ENCODE measurements at places on chromosomes 4 and X.

DNA sequence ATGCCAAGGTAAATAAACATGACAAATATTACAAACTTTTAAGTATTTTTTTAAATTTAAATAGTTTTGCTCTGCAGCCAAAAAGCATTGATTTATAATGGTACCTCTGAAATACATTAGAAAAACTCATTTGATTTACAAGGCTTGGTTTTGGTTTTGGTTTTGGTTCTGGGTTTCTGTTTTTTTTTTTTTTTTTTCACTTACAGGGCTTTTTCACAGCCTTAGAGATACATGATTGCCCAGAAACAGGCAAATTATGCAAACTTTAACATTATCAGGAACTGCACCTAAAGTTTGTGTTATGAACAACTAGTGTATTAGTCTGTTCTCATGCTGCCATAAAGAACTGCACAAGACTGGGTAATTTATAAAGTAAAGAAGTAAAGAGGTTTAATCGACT is 196.4 kb upstream of the DDX53 start:
- H3K27ac ChIP-seq = no peak overlapping the region
- DNase-seq = no peak
- H3K4me3 ChIP-seq = no peak overlapping the region

- DNase-seq = no peak
- H3K4me1 ChIP-seq = no peaks in the 10 kb centered on the region
- no peak overlapping the region for H3K27ac ChIP-seq
- H3K4me3 ChIP-seq = no peak overlapping the region
- no peaks in the 10 kb centered on the region for H3K36me3 ChIP-seq
These were observed 10.2 kb upstream of the CASK start for GRCh38 chrX:41933546-41933945.

GRCh38 chr4:26609391-26609790 is 25.5 kb downstream of the TBC1D19 start:
- no peaks in the 10 kb centered on the region for H3K27me3 ChIP-seq
- H3K4me1 ChIP-seq = no peaks in the 10 kb centered on the region
- no peak overlapping the region for H3K4me3 ChIP-seq
- H3K36me3 ChIP-seq = no peaks in the 10 kb centered on the region
- no peak for DNase-seq

- no peaks in the 10 kb centered on the region for H3K27me3 ChIP-seq
- H3K4me3 ChIP-seq = no peak overlapping the region
- DNase-seq = no peak
- H3K4me1 ChIP-seq = no peaks in the 10 kb centered on the region
- H3K36me3 ChIP-seq = no peaks in the 10 kb centered on the region
- no peak overlapping the region for H3K27ac ChIP-seq
These were observed 163.4 kb downstream of the FBXW7 start for GRCh38 chr4:152372444-152372843.

- H3K4me3 ChIP-seq = no peak overlapping the region
- no peaks in the 10 kb centered on the region for H3K27me3 ChIP-seq
- H3K36me3 ChIP-seq = no peaks in the 10 kb centered on the region
- DNase-seq = no peak
- H3K27ac ChIP-seq = no peak overlapping the region
These were observed 209.1 kb upstream of the ANXA10 start for GRCh38 chr4:167883266-167883665.

DNA sequence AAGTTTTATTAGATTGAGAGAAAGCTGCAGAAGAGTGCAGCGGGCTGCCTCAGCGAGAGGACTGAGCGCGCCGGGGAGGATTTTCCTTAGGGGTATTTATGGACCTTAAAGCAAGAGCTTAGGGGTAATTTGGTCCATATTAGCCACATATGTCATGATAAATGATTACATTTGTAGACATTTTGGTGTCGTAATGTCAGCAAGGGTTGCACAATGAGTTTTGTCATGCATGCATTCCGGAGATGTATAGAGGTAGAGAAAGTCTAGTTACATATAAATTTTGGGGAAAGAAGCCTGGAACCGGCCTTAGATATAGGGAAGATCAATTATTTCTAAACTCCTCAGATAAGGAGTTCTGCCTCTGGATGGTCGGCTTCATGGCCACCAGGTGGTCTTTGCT is 10.0 kb downstream of the MGST2 start:
- no peaks in the 10 kb centered on the region for H3K27me3 ChIP-seq
- H3K36me3 ChIP-seq = no peaks in the 10 kb centered on the region
- H3K4me1 ChIP-seq = peaks cover 5% of the 10 kb centered on the region
- DNase-seq = no peak

GRCh38 chrX:30309139-30309571 is at the start of gene NR0B1:
NR0B1 (minus strand) TSS chrX:30309390; CDS start chrX:30309363, 27 bp downstream.
- no peaks in the 10 kb centered on the region for H3K27me3 ChIP-seq
- H3K36me3 ChIP-seq = no peaks in the 10 kb centered on the region
- no peak within 1 kb of the TSS for H3K4me3 ChIP-seq
- H3K4me1 ChIP-seq = no peaks in the 10 kb centered on the region
- no peak for DNase-seq

- no peak overlapping the region for H3K27ac ChIP-seq
- no peak for DNase-seq
- H3K27me3 ChIP-seq = no peaks in the 10 kb centered on the region
These were observed 46.0 kb upstream of the GNPDA2 start for GRCh38 chr4:44772340-44772739.

DNA sequence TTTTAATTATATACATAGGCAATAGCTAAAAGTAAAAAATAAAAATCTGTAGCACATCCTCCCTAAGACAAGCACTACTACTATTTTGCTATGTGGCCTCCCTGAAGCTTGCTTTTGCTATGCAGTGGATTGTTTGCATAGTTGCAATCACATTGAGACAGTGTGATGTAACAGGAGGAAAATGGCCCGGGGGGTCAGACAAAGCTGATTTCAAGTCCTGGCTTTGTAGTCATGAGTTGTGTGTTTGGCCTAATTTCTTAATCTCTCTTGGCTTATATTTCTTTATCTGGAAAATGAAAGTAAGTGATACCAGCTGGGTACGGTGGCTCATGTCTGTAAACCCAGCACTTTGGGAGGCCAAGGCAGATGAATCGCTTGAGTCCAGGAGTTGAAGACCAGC is 166.6 kb downstream of the LHFPL1 start:
- H3K4me1 ChIP-seq = no peaks in the 10 kb centered on the region
- H3K4me3 ChIP-seq = no peak overlapping the region
- H3K27me3 ChIP-seq = no peaks in the 10 kb centered on the region
- DNase-seq = no peak

DNA sequence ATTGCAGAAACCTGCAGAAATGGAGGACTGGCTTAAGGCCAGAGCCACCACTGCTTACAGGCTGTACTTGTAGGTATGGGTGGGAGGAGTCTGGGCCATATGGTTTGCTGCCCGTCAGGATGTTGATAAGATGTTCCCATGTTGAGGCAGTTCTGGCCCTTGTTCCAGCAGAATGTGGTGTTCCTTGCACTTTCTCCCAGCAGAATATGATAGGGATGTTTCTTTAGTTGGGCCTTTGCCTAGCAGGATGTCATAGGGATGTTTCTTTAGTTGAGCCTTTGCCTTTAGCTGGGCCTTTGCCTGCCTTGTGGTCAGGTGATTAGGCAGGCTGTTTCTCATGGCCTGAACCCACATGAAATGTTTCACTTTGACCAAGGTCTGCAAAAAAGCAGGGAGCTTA is 139.1 kb upstream of the PAQR3 start:
- no peaks in the 10 kb centered on the region for H3K27me3 ChIP-seq
- no peaks in the 10 kb centered on the region for H3K4me1 ChIP-seq
- no peaks in the 10 kb centered on the region for H3K36me3 ChIP-seq
- peak; percentile 4 for DNase-seq
- H3K27ac ChIP-seq = no peak overlapping the region

DNA sequence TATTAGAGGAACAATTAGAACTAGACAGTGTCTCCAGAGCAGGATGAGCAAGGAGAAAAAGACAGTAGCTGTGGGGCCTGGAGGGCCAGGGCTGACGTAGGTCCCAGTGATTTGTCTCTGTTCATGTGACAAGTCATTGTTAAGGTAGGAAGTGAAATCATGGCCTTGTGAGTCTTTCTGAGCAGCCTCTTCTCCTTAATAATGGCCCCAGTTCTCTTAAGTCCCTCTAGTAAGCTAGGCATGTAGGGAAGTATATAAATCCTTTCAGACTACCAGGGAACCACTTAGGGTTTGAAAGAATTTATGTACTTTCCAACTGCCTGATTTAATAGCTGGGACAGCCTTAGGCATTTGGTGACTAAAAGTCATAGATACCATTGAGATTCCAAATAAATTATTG is 133.0 kb downstream of the KLHL8 start:
- no peaks in the 10 kb centered on the region for H3K36me3 ChIP-seq
- no peak overlapping the region for H3K4me3 ChIP-seq
- no peaks in the 10 kb centered on the region for H3K27me3 ChIP-seq
- H3K27ac ChIP-seq = no peak overlapping the region

DNA sequence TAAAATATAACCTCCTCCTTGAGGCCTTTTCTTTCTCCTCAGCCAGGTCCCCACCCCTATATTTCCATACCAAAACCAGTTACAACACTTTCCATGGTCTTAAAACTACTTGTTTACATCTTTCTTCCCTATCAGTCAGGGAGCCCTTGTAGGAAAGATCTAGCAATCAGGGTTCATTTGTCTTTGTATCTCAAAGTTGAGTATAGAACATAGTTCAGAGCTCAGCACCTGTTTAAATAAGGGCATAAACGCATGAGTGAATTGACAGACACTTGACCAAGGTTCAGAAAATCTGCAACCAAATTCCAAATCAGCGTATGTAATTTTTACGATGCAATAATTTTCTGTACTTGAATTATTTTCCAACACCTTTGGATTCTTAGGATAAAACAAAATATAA is 352.2 kb upstream of the MAGEB16 start:
- no peak for DNase-seq
- no peak overlapping the region for H3K27ac ChIP-seq
- no peaks in the 10 kb centered on the region for H3K36me3 ChIP-seq
- H3K27me3 ChIP-seq = no peaks in the 10 kb centered on the region

DNA sequence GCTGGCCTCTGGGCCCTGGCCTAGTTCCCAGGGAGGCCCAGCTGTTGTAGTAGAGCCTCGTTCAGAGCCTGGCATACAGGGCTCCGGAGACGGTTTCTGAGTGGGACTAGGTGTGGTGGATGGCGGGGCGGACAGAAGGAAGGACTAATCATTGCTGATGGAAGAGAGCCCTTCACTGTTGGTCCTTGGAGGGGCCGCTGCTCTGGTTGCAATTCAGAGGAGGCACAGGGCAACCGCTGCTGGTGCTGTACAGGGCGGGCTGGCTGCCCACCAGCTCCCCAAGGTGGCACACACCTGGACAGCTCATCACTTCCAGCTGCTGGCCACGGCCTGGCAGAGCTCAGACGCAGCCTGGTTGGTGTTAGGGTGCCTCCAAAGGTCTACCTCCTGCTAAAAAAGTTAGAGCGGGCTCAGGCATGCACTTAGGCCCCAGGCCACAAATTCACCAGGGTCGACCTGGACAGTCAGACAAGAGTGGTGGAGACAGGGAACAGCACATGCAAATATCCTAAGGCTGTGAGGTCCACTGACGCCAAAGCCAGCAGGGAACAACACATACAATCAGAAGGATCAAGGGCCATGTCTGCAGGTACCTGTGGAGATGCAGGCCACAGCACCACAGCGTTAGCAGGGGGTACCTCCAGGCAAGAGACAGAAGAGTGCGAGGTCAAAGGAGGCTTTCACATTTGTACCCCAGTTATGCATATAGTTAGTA is 7.5 kb upstream of the RNF4 start:
- no peaks in the 10 kb centered on the region for H3K4me1 ChIP-seq
- no peak for DNase-seq
- H3K27me3 ChIP-seq = no peaks in the 10 kb centered on the region
- no peak overlapping the region for H3K27ac ChIP-seq
- H3K36me3 ChIP-seq = no peaks in the 10 kb centered on the region

DNA sequence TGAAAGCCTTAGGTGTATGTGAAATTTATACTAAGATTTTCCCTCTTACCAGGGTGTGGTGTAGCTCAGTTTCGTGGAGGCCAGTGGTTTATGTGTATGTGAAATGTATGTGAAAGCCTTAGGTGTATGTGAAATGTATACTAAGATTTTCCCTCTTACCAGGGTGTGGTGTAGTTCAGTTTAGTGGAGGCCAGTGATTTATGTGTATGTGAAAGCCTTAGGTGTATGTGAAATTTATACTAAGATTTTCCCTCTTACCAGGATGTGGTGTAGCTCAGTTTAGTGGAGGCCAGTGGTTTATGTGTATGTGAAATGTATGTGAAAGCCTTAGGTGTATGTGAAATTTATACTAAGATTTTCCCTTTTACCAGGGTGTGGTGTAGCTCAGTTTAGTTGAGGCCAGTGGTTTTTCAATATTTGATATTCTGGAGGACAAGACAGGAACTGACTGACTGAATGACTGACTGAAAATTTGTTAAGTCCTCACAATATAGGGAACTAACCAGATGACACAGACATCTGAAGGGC is 143.7 kb downstream of the NEXMIF start:
- no peaks in the 10 kb centered on the region for H3K36me3 ChIP-seq
- no peaks in the 10 kb centered on the region for H3K4me1 ChIP-seq
- H3K27me3 ChIP-seq = no peaks in the 10 kb centered on the region
- DNase-seq = no peak
- H3K4me3 ChIP-seq = no peak overlapping the region

Measured in prostate gland (tissue), 2 donors.